ENCODE measurements at places on chromosomes 2 and 18.

GRCh38 chr2:101778102-101778501, 80.6 kb downstream of the MAP4K4 start:
- no peak for DNase-seq

DNA sequence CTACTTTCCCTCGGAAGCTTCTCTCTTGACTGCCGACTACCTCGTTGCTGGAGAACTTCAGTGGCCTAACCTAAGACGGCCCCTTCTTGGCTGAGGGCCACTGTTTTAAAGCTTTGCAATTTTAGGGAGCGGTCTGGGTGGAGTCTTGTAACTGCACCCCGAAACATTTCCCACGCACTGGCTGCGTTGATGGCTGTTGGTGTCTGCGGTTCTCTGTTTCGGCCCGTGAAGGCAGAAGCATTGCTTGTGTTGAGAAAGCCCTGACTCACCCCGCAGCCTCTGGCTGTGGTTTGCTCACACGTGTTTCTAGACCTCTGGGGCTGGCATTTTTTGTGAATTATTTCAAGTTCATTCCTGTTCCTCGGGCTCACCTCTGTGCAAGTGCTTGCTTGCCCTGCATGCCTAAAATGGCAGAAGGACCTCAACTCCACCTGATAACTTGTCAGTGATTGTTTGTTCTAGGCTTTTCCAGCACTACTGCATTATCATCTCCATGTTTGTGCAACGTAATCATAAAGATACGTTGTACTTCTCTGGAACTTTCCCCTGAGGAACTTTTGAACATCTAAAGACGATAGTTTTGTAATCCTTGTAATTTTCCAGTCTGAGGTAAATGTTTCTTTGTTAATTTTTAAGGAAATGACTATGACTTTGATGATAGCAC, 94.2 kb upstream of the DLX2 start:
- DNase-seq, result no peak

DNA sequence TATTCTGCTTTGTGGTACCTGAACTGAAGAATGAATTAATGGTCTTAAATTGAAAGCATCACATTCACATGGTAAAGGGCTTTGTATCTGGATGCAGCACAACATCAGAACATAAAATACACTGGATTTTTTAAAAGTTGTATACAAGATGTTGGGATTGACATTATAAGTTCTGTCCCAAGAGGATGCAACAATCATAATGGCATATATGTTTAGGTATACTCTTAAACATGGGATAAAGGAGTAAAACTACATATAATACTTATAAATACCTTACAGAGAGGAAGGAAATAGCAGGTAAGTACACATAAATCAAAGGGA, 171.9 kb downstream of the THADA start:
- no peak for DNase-seq

DNA sequence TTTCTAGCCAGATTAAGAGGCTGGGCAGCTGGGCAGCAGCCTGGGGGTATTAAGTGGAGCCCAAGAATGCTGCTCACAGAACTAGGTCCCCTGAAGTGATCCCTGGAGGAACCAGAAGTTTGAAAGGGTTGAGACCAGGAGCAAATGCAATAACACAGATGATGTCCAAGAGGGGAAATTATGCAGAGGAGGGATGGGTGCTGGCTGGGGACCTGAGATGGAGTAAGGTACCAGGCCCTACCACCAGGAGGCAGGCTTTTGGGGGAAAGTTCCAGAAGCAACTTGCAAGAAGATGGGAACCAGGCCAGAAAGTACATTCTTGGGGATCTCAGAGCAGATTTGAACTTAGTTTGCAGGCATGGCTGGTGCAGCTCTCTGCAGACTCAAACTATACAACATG, 175.1 kb downstream of the NCK2 start:
- no peak for DNase-seq

GRCh38 chr18:3209859-3210569, 9.8 kb downstream of the MYOM1 start:
- DNase-seq, result no peak

DNA sequence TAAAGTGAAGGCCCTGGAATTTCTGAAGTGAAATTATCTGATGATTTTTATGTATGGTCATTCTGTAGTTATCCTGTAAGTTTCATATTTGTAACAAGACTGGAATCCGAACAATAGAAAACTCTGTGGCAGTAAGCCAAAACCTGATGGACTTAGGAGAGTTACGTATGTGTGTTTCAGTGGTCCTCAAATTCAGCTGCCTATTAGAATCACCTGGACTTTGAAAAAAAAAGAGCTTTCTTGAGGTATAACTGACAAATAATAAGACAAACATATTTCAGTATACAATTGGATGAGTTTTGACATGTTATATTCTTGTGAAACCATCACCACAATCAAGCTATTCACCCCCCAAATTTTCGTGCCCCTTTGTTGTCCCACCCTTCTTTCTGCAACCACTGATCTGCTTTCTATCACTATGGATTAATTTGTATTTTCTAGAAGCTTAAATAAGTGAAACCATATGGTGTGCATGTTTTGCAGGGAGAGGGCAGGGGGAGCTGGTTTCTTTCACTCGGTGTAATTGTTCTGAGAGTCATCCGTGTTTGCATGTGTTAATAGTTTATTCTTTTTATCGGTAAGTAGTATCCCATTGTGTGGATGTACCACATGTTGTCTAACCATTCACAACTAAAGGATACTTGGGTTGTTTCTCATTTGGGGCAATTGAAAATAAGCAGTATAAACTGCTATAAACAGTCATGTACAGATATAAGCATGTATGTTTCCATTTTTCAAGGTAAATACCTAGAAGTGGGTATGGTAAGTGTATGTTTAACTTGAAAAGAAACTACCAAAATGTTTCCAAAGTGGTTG, 50.2 kb upstream of the EML4 start:
- no peak for DNase-seq

Measured in activated CD4-positive, alpha-beta T cell treated with anti-CD3 and anti-CD28 coated beads, Interleukin-2, amount 50 U/mL, for 24 hours (primary cell).